ENCODE measurements at places on chromosomes 3 and 15.

GRCh38 chr3:134325706-134326105, 48.5 kb downstream of the AMOTL2 start:
- DNase-seq: no peak

DNA sequence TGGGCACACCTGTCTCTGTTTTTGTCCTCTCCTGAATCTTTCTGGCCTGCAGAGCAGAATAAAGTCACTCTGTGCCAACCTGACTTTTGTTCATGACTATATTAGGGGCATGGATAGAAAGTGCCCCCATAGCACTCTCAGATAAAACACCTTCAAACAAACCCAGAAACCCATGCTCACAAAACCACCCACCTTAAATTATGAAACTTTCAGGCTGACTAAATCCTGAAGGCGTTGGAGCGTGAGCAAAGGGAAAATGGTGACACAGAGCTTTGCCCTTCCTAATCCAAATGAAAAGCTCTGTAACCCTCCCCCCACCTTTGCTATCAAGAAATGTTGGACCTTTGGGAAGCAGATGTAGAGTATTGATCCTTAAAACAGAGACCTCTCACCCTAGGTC, 138.9 kb downstream of the IGF1R start:
- no peak for DNase-seq

DNA sequence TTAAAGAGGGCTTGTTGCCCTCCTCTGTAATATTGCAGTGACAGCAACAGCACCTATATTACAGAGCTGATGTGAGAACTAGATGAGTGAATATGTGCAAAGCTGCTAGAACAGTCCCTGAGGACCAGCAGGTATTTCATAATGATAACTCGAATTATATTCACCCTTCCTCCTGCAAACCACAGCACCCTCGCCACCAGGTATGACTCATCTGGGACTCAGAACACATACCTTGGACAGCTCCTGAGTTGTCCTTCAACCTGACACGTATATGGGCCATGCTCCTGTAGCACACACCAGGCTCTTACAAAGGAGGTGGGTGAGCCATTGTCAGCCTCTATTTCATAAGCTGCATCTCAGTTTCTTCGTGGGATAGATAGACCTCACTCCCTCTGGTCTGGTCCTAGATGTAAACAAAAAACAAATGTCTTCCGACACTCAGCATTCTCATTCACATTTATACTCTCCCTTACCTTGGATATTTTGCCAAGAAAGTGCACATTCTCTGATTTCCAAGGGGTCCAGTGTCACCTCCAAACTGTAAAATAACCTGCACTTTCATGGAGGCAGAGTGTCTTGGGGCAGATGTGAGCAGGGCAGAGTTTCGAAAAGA, 124.5 kb downstream of the TLE3 start:
- DNase-seq: no peak

GRCh38 chr15:29051422-29051821, 165.6 kb downstream of the APBA2 start:
- no peak for DNase-seq

DNA sequence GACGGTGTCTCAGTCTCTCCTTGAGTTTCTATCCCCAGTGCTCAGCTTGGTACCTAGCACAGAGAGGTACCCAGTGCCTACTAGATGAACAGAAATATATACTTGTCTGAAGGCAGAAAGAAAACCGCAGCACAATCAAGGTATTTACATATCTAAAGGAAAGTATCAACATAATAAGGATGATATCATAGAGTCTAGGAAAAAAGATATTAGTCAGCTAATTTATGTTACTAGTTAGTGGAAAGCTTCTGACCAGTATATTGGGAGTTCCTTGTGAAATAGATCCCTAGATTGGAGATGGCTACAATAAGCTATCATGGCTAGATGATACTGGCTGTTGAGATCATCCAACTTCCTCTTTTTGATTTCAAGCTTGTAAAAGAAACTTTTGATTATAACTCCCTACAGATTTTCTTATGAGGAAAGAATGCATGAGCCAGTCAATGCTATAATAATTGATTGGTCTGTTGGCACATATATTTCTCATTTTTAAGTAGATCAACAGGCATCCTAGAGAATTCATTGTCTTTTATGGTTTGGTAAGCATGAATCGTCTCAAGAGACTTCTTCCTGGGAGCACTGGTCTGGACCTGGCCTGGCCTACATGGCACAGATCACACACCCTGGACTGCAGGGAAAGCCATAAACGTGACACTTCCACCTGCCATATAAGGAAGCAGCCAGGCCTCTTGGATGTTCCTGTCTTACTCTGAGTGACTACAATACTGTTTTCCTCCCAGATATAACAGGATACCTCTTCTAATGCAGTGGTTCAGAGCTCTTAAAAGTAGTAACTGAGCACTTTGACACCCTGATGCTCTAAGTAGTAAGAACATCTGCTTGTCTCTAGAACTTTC, 60.7 kb downstream of the IMPG2 start:
- DNase-seq: no peak

DNA sequence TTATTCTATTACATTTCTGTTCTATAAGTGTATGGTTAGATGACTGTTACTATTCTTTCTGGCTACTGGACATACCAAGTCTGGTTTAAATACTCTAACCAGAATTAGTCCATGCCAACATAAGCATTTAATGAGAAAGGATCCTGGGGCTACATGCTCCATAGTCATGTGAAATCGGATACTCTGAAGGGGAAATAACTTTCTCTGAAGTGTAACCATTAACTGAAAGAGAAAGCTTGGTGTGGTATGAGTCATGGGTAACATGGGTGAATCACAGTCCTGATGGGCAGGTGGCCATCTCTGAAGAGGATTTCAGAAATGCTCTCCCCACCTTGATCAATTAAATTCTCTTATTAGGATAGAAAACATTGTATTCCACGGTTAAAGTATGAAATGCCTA, 69.4 kb downstream of the FHIT start:
- DNase-seq: no peak

- no peak for DNase-seq
Measured at GRCh38 chr3:126109146-126109879, 25.4 kb upstream of the SLC41A3 start.

DNA sequence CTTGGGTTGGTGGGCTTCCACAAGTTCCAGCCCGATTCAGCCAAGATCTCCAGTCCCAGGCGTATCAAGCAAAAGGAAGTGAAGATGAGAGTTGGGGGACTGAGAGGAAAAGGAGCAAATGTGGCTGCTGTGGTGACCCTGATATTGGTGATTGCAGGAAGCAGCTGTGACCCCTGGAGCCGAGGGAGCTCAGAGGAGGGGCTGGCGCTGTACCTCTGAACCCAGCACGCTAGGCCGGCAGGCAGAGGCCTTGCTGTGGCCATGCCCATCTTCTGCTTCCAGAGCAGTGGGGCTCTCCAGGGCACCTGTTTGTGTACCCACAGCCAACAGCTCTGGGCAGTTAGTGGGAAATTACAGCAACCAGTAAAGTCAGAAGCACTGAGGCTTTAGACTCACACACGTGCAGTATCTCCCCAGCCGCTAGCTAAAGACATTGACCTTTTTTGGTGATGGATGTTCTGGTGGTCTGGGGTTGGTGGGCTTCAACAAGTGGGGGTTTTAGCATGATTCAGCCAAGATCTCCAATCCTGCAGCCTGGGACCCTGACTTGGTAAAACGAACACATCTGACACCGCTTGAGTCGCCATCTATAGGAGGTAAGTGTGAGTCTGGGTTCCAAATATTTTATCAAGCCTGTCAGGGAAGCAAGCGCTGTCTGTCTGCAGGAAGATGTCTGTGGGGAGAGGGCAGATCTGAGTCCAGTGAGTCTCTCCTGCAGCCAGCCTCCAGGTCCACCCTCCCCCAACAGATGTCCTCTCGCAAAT, 33.1 kb downstream of the TM2D3 start:
- DNase-seq: no peak

DNA sequence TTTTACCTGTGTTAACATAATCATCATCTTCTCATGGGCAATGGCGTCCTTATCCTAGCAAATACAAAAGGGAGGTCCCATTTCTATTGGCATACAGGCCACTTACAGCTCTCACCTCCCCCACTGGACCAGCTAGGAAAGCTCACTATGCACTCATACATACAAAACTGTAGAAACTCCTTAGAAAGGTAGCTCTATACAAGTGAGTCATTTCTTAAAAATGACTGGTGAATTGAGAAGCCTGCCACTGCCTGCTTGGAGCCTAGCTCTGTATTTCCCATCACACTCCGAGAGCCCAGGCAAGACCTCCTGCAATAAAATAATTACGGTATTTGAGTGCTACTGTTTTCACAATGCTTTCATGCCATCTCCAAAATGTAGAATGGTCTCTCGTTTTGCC, 321.8 kb downstream of the ULK4 start:
- no peak for DNase-seq

- no peak for DNase-seq
Measured at GRCh38 chr15:86611417-86612040, 531.9 kb downstream of the AGBL1 start.

DNA sequence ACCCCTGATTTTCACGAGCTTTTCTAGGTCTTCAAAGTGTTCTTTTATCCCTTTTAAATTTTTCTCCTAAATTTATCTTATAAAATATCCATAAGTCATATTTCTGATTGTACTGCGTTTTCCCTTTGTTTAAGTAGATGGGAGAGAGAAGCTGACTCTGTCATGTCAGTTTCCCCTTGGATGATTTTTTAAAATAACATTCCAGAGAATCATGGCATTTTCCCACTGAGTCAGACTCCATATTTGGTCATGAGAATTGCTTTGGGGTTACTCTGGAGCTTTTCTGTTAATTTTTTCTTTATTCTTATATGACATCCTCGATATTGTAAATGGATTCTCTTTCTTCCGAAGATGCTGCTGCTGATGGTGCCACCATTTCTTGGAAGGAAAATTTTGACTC, 28.6 kb upstream of the UMPS start:
- DNase-seq: no peak

GRCh38 chr3:128983293-128984069, 10.4 kb downstream of the CFAP92 start:
- DNase-seq: no peak

DNA sequence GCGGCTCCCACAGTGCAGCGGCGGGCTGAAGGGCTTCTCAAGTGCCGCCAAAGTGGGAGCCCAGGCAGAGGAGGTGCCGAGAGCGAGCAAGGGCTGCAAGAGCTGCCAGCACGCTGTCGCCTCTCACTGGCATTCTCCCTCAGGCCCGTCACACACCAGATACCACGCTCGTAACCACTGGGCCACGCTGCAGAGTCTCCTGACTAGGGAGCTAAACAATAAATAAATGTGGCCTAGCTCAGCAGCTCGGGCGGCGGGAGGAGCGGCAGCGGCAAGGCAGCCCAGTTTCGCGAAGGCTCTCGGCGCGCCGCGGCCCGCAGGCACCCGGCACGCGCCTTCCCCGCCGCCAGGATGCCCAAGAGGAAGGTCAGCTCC, 55.9 kb upstream of the FAM174B start:
- DNase-seq: no peak
